ENCODE measurements at places on chromosomes 2 and 18.
A peak's percentile ranks its signal among the peaks of the same experiment; 100 is the strongest.

GRCh38 chr2:67898595-67898994, 164.2 kb downstream of the C1D start:
- no peak for DNase-seq

DNA sequence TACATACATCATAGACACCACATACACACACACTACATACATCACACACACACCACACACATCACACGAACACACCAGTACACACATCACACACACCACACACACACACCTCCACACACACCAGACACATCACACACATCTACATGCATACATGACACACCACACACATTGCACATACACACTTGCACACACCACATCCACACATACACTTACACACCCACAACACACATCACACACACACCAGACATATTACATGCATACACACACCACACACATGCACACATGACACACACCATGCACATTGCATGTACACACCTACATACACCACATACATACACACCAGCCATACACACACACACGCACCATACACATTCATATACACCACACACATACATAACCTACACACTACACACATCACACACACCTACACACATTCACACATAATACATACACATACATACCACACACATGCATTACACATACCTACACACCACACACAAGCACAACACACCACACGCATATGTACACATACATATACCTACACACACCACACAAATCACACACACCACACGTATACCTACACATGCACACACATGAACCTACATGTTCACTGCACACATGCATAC, 156.5 kb downstream of the NDUFA10 start:
- no peak for DNase-seq

- DNase-seq, result no peak
These were observed 333.2 kb downstream of the SOX11 start for GRCh38 chr2:6025391-6025790.

- DNase-seq, result no peak
These were observed 33.4 kb downstream of the USP14 start for GRCh38 chr18:191725-192124.

GRCh38 chr2:95285542-95285932, 11.3 kb downstream of the PROM2 start:
- no peak for DNase-seq

DNA sequence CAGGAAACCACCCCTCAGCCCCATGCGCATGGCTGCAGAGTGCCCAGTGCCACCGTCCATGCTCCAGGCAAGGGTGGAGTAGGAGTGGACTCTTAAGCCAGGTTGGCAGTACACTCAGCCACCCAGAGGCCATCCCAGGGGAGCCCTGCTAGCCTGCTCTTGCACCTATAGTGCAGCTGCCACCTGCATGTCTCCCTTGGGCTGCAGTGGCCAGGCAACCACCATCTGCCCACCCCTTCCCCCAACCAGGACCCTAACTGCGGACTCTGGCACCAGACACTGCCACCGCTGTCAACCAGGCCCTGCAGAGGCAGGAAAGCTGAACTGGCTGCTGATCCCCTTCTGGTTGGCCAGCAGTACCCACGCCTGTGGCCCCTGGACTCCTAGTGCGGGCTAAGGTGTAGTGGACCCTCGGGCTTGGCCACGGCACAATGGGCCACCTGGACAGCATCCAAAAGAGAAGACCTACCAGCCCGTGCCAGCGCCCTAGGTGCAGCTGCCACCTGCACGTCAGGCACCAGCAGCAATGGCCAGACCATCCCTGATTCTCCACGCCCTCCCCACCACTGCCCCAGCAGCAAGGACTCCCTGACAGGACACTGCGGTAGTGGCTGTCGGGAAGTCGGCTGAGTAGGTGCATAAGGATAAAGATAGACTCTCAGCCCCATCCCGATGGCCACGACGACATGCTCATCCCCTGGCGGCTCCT, 72.8 kb downstream of the RPIA start:
- no peak for DNase-seq

- DNase-seq, result no peak
These were observed 54.9 kb downstream of the ANTXR1 start for GRCh38 chr2:69067866-69068265.

- DNase-seq, result no peak
These were observed 10.6 kb downstream of the TMEM178A start for GRCh38 chr2:39676342-39676741.

- DNase-seq, result peak; percentile 3
These were observed 71.8 kb upstream of the SMAD7 start for GRCh38 chr18:49022311-49023161.

Measured in left cardiac atrium (tissue), 4 donors.